ENCODE measurements at places on chromosomes 5 and 9. TPM values are rescaled to one million over a fixed set of nuclear protein-coding genes. Genes with fewer than 3 reads are reported as not detected.

PCDHAC1 gene
- 8.8 TPM for total RNA-seq

CXCL14 gene
- total RNA-seq = not detected

SPATA6L gene
- 21.2 TPM for total RNA-seq

ALDH1A1 gene
- total RNA-seq = 8.8 TPM

GPR150 gene
- total RNA-seq = 0.13 TPM

SNCB gene
- not detected for total RNA-seq

RNF183 gene
- total RNA-seq = not detected

PCDHB11 gene
- 14.2 TPM for total RNA-seq

C8G gene
- total RNA-seq = 0.75 TPM

TMEM232 gene
- 1.6 TPM for total RNA-seq
